ENCODE measurements at places on chromosomes 1 and 21.
A peak's percentile ranks its signal among the peaks of the same experiment; 100 is the strongest.

- DNase-seq, result no peak
Observed at GRCh38 chr1:207454046-207454964, at the start of gene CR2. Gene CR2 (plus strand): TSS chr1:207454328. CDS start chr1:207454419, 91 bp downstream.

GRCh38 chr1:160488347-160489058 lies 34.6 kb downstream of the SLAMF6 start:
- no peak for DNase-seq

GRCh38 chr1:111202366-111202706 lies 1.9 kb upstream of the DENND2D start:
- DNase-seq, result no peak

DNA sequence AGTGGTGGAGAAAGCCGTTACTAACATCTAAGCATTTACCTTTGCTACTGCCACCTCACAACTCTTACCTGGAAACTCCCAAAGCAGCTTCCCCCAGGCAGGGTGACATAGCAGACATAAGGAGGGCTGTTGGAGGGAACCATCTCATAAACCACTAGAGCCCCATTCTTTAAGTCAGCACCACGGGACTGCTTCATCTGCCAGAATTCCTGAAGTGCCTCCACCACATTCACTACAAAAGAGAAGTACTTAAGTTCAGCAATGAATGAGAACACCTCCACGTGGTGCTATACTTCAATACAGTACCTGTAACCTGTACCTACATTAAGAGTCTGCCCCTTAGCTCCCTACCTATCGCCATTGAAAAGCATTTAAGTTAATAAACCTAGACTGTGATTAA lies 10.3 kb downstream of the LIX1L start:
- DNase-seq, result no peak

GRCh38 chr1:198493329-198493728 lies 47.2 kb downstream of the ATP6V1G3 start:
- no peak for DNase-seq

GRCh38 chr1:63968663-63969440 lies 195.0 kb downstream of the ROR1 start:
- DNase-seq, result no peak

DNA sequence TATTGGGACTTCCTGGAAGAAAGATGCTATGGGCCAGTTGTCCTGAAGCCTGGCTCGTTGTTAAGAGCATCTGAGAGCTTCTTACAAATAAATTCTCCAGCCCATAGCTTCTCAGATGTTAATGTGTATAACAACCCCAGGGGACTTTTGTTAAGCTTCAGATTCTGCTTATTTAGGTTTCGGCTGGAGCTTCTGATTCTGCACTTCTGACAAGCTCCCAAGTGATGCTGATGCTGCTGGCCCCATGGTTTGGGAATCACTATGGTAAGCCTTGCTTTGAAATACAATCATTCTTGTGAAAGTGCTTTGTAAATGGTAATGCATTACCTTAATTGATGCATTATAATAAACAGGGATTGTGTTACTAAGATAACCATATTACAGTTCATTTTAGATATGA lies 281.8 kb upstream of the PLD5 start:
- DNase-seq, result no peak

DNA sequence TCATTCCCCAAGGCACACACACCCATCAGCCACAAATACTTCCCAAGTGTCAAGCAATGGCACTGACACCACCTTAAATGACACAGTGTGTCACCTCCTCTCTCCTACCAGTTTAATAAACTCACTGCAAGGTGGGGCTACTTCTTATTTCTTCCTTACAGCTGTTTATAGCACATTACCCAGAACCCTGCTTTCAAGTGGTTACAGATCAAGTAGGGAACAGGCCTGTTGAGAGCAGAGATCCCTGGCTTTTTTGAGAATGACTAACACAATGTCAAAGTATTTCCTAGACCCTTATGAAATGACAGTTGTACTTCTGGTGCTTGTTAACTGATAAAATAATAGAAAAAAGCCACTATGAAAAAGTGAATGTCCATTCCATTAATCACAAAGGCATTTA lies 19.8 kb downstream of the ZBTB17 start:
- no peak for DNase-seq

GRCh38 chr1:212225416-212225815 lies 59.8 kb upstream of the PPP2R5A start:
- no peak for DNase-seq

DNA sequence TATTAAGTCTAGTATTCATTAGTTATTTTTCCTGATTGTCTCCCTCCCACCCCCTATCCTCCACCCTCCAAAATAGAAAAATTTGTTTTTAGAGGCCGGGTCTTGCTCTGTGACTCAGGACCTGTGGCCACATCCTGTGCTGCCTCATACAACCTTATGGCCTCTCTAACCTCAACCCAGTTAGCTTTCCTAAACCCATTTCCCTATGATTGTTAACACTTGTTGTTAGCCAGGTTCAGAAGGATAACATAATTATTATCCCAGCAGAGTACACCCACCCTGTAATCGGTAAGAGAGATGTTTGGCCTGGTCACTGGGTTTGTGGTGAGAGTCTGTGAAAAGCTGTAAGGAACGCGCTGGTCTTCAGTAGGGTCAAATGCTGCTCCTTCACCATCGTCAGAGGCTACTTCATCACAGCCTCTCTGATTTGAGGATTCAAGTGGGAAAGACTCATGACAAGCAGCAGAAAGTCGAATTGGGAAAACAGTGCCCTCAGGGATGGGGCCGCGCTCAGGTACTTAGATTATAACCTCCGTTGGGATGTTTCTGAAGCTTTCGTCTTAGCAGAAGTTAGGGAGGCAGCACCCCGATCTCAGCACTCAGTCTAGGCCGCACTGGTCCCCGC lies 35.9 kb upstream of the HMGN1 start:
- DNase-seq, result no peak

GRCh38 chr21:29242201-29242600 lies 56.5 kb upstream of the BACH1 start:
- DNase-seq, result no peak

GRCh38 chr1:214416417-214416816 lies 135.0 kb downstream of the PTPN14 start:
- peak; percentile 21 for DNase-seq

- no peak for DNase-seq
Observed at GRCh38 chr1:88224906-88225305, 459.2 kb upstream of the PKN2 start.

DNA sequence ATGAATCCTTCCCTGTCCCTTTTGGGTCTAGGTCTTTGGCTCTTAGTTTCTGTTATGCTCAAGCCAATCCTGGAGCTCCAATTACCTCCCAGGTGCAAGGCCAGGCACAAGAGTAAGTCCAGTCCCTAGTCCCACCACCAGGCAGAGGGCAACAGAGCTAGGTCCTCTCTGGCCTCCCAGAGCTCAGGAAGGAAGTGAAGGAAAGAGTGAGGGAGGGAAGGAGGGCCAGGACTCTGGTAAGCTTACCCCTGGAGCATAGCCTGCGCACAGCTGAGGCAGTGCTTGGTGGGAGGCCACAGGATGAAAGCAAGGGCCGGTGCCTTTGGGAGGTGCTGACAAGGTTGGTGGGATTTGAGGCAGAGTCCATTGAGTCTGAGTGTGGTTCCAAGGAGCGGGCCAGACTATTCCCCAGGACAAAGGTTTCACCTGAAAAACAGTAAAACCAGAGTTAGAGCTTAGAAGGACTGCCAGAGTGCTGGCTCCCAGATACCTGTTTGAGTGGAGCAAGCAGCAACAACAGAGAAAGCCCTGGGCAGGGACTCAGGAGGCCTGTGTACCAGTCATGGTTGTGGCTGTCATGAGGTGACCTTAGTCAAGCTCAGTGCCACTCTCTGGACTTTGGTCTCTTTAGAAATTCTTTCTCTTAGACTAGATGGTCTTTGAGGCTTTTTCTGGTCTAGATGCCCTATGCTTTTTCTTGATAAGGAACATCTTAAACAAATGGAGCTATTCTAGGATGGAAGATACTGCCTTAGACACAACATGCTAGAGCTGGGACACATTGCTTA lies 15.8 kb upstream of the SLFNL1 start:
- no peak for DNase-seq

- DNase-seq, result no peak
Observed at GRCh38 chr1:112524986-112525385, 16.2 kb downstream of the WNT2B start.

GRCh38 chr1:86951430-86951829 lies 37.0 kb downstream of the HS2ST1 start:
- DNase-seq, result no peak

GRCh38 chr21:45911806-45912325 lies 69.7 kb upstream of the COL6A1 start:
- no peak for DNase-seq

- no peak for DNase-seq
Observed at GRCh38 chr1:9326596-9326995, 33.9 kb downstream of the SPSB1 start.

- peak; percentile 71 for DNase-seq
Observed at GRCh38 chr1:221174330-221174993, 295.2 kb downstream of the HLX start.

DNA sequence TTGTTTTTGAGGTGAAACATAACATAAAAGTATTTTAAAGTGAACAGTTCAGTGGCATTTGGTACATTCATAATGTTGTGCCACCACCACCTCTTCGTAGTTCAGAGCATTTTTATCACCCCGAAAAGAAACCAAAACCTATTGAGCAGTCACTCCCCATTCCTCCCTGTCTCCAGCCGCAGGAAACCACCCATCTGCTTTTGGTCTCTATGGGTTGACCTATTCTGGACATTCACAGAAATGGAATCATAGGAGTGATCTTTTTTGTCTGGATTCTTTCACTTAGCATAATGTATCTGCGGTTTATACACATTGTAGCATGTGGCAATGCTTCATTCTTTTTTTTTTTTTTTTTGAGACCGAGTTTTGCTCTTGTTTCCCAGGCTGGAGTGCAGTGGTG lies 141.2 kb downstream of the VPS13D start:
- DNase-seq, result no peak

All from NCI-H446 treated with DMSO at 0.1 percent for 48 hours (cell line).